ENCODE measurements at places on chromosomes 16 and 17.

DNA sequence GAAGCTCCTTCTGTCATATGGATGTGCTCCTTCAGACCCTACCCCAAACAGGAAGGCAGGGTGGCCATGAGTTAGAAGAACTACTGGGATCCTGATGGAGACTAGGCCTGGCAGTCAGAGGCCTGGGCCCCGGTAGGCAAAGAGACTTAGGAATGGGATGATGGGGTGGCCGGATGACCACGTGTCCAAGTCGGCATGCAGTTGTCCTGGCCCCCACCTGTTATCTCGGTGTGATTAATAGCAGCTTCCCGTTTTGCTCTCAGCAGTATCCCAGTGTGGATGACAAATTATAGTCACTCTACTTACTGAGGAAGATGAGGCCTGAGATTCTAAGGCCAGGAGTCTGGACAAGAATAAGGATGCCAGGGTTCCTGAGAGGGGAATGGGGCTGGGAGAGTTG, 1.5 kb downstream of the TNFSF12 start:
- DNase-seq: no peak

DNA sequence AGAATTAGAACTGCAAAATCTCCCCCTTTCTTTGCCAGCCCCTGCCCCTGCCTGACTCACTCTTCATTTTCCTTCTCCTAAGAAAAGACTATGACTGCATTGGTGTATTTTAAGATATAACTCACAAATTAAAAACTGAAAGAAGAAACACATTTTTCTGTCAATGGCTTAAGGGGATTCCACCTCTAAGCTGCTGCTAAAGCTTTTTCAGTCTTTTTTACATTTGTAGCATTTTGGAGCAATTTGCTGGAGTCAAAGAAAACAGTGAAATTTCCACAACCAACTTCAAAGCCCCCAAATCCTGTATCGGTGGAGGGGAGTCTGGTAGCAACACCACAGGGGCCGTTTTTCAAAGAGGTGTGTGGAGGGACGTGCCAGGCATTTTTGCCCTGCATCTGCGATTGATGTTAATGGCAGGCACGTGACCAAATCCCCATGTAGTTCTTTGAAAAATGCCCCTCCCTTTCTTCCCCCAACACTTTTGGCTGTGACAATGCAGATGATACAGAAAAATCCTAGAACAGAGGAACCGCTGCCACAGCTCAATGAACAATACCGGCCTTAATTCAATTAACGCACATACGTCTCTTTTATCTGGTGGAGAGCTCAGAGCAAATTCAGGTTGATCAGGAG, 28.5 kb downstream of the MAF start:
- DNase-seq: no peak

DNA sequence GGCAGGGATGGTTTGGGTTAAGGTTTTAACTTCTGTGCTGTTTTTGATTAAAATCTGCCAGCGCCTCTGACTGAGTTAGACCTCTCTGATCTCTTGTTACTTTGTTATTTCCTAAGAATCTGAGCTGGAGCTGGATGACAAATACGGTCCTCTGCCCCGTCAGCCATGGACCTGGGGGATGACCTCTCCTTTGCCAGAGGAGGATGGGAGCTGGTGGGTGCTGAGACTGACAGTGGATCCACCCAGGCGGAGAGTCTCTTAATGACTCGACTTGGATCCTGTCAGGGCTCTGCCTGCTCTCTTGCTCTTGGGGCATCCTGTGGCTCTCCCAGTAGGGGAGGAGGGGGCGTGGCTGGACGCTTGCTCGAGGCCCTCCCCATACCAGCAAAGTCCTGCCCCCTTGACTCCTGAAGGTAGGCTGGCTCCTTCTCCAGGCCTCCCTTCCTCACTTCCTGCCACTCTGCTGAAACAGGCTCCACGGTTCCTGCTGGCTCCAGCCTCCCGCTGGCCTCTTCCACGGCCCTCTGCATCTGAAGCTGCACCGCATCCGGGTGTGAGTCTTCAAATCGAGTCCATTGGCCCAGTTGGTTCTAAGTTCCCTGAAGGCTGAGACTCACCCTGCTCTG, 24.8 kb upstream of the MAP3K14 start:
- no peak for DNase-seq

DNA sequence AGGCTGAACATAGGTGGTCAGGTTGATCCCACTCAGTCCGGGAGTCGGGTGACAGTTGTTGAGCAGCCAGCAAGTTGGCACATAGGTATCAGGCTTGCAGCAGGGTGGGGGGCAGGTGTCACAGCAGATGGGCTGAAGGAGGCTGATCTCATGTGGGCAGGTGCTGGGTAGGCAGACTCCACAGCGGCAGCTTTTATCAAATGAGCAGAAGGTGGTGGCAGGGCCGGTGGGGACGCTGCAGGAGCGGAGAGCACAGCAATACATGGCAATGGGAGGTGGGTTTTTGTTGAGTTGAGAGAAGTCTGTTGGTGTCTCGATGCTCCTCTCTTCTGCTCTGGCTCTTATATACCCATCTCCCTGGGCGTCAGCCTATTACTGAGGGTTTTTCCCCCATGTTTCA, at the start of gene KRTAP3-1:
Gene KRTAP3-1 (minus strand): TSS at position 318 of the 400 bp plus-strand sequence. CDS start 54 bp downstream, at position 264.
- DNase-seq: no peak

DNA sequence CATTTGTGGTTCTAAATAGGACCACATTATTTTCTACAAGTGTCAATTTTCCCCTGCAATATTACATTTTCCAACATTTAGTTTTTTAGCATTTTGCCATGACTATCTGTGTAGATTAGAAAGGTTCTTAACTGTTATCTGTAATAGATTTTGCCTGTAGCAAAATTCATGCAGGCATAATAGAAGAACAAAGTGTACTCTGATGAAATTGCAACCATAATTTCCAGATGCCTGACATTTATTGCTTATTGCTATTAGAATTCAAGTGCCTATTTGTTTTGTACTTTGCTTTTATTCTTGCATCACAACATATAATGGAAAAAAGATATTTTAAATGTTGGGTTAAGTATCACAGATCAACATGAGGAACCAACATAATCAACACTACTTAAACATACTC, 337.7 kb downstream of the TOX3 start:
- DNase-seq: no peak

DNA sequence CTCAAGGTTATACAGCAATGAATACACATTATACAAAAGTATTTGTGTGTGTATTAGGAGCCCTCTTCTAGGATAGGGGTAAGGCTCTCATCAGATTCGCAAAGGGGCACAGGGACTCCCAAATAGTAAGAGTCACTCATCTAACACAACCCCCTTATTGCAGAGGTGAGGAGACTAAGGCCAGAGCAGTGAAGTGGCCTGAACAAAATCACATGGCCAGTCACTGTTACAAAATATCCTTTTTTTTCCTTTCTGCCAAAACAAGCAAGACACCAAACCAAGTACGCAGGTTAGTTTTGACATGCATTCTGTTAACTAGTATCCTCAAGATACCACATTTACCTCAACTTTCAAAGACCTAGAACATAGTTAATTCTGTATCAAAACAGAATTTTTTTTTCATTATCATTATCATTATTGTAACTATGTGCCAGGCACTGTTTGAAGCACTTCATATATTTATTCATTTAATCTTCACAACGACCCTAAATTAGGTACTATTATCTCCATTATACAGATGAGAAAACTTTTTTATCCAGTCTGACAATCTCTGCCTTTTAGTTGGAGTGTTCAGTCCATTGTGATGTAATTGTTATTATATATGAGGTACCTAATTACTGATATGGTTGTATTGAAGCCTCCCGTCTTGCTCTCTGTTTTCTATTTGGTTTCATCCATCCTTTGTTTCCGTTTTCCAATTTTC, 25.7 kb downstream of the MMD start:
- no peak for DNase-seq

GRCh38 chr17:59756236-59756818, 48.9 kb downstream of the VMP1 start:
- DNase-seq: no peak

- DNase-seq: no peak
Measured at GRCh38 chr17:35373984-35374765, 754 bp upstream of the SLFN11 start.

- DNase-seq: no peak
Measured at GRCh38 chr17:44781551-44782325, 22.9 kb downstream of the ADAM11 start.

DNA sequence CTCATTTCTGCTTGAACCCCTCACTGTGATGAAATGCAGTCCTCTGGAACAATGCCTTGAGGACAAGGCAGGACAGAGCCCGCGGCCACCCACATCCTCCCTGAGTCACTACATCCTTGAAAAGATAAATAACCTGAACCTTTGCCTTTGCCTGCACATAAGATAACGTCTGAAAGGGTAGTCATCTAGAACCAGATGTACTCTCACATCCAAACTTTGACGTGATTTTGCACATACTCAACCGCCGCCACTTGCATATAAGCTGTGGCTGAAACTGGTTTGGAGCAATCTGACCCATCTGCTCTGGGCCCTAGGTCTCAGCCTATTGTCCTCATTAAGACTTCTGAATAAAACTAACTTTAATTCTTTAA, 252.1 kb downstream of the PHKB start:
- no peak for DNase-seq

- no peak for DNase-seq
Measured at GRCh38 chr17:80138856-80139426, 8.0 kb downstream of the EIF4A3 start.

- no peak for DNase-seq
Measured at GRCh38 chr17:56948491-56948890, 12.4 kb downstream of the COIL start.

- no peak for DNase-seq
Measured at GRCh38 chr17:59300941-59301340, 30.5 kb upstream of the YPEL2 start.

- no peak for DNase-seq
Measured at GRCh38 chr17:45302649-45303173, 14.1 kb downstream of the MAP3K14 start.

DNA sequence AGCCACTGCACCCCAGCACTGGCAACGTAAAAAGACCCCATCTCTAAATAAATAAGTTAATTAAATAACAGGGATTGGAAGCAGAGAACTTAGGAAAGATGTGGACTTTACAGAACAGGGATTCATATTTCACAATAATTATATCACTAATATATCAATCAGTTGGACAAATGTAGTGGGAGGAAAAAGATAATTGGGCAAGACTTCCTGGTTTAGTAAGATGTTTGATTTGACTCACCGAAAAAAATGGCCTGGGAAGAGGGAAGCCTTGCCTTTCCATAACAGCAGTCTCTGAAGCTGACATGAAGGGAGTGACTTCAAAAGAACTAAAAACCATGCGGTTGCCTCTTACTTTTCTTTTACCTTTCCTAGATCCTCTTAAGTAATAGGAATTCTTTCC, 15.2 kb upstream of the C17orf78 start:
- no peak for DNase-seq

DNA sequence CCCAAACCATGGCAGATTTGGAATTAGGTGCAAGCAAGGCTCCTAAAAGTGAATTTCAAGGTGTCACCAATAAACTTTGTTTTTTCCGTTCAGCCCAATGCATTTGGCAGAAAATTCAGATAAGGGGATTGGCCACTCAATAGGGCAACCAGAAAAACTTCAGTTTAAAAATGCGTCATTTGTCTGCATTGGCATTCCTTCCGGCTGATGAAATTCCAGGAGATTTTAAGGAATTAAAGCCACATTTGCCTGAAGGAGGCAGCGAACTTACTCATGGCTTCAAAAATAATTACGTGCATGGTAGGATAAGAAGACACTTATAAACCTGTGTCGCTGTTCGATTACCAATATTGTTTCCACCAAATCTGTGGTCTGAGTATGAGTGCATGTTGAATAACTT, 151.9 kb downstream of the SALL1 start:
- DNase-seq: no peak

DNA sequence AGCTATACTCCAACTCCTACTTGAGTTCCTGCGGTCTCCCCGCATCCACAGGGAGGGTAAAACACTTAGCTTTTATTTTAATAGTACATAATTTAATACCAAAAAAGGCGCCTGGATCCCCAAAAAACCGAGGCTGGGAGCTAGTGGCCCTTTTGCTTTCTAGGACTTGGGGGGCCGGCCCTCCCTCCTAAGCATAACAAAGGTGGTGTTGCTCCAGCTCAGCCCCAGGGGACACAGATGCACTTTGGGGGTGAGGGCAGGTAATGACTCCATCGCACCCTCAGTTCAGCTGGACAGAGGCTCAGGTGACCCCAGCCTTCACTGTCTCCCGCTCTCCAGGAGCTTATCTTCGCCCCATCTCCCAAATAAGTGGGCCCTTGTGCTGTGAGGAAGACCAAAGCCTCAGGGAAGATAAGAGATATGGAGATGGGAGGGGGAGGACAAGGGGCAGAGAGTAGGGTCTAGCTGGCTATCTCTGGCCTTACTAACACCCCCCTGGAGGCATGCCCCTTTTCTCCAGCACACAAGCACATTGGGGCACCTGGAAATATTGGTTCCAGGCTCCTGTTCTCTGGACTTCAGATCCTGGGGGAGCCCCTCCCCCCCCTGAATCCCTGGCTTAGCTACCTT, 2.8 kb upstream of the NHERF1 start:
- DNase-seq: no peak

DNA sequence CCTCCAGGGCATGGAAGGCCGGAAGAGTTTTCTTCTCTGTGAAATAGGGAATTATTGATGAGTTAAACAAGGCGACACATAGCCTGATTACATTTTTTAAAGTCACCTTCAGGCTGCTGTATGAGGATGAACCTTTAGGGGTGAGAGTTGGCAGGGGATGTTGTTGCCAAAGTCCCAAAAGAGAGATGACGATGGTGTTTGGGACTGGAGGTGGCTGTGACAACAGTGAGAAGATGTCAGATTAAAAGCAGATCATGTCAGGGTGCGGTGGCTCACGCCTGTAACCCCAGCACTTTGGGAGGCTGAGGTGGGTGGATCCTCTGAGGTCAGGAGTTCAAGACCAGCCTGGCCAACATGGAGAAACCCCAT, 16.8 kb upstream of the ASGR2 start:
- no peak for DNase-seq

- DNase-seq: no peak
Measured at GRCh38 chr17:62754631-62755030, 53.5 kb downstream of the MARCHF10 start.

GRCh38 chr16:19898924-19899604, 14.4 kb upstream of the GPRC5B start:
- DNase-seq: no peak

DNA sequence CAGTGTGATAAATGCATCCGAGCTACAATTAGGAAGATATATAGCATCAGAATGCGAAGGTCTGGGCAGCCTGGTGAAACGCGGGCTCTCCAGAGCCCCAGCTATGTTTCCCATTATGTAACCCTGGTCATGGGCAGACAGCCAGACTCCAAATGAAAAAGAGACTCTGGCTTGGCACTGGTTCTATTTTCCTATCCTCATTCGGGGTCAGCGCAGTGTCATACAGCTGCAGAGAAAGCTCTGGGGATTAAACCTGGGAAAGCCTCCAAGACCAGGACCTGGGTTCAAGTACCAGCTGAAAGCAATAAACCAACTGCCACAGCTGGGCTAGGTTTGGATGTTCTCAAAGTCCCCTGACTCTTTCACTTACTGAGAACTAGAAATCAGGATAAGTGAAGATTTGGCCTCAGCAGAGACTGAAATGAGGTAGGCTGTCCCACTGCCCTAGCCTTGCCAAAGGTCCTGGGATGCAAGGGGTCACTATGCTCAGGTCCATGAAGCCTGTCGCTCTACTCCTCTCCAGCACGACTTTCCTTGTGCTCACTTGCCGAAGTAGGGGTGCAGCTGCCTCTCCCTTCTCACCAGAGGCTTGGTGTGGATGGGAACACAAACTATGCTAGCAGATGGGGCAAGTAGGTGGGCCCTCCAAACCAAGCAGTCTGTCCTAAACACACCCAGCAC, 123.8 kb downstream of the SMG6 start:
- DNase-seq: no peak

- peak; percentile 31 for DNase-seq
Measured at GRCh38 chr16:381789-382717, at the start of gene PGAP6. Gene PGAP6, minus strand, starts transcription at chr16:381978. Its CDS starts 157 bp downstream, at chr16:381821.

All from stimulated activated CD4-positive, alpha-beta T cell treated with anti-CD3 and anti-CD28 coated beads, Interleukin-1b, Interleukin-23, amount 100 ng/mL, for 1 hour (primary cell).